ENCODE measurements at places on chromosomes 16 and 17.

GRCh38 chr17:50186661-50187393, 14.6 kb downstream of the COL1A1 start:
- no peak for DNase-seq

DNA sequence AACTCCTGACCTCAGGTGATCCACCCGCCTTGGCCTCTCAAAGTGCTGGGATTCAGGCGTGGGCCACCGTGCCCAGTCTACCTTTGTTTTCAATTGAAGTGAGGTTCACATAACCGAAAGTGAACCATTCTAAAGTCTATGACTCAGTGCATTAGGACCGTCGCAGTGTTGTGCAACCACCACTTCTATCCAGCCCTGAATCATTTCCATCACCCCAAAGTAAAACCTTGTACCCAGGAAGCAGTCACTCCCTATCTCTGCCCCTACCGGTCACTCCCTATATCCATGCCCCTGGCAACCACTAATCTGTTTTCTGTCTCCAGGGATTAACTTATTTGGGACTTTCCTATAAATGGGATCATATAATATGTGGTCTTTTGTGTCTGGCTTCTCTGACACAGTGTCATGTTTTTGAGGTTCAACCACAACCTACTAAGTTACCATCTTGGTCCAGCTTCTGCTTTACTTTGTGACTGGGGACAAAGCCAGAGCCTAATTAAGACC, 28.3 kb upstream of the CDC42EP4 start:
- no peak for DNase-seq

- no peak for DNase-seq
Measured at GRCh38 chr17:65554553-65555223, 6.8 kb downstream of the AXIN2 start.

DNA sequence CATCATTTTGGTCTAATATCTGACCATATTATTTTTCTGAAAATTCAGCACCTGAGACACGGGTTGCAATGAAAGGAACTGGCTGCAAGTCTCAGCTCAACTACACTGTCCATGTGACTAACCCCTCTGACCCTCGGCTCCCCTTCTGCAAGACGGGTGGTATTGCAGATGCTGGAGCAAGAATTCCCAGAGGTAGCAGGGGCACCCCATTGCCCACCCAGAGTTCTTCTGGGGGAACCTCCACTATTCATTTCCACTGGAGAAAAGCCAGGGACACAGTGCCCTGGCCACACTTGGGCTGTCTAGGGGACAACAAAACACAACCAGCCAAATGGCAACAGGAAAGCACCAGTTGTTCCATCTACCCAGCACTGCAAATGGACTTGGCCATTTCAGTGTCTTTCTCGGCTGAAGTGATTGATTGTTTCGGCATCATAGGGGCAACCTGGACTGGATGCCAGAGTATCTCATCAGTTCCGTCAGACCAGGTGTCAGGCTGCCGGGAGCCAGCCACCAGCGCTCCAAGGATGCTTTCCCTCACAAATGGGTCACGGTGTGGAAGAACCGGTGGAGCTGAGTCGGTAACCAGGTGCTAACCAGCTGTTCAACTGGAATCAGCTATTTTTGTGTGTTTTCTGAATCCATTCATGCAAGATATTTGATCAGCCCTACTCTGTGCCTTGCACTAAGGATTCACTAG, 58.1 kb downstream of the C16orf78 start:
- DNase-seq, result no peak

DNA sequence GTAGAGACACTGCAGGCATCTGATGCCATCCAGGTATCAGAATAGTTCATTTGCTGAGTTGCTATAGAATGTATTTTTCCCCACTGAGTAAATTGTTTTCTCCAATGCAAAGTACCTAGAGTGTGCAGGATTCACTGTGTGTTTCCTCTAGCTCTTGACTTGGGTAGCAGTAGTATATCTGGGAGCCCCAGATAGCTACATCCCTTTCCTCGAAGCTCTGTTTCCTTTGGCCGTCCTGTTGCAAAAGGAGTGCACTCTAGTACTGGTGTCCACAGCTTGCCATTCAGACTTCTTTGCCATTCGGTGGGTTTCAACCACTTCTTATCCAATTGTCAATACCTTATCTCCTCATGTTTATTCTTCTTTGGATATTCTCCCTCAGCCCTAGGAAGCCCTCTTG, 12.8 kb downstream of the ABCA8 start:
- no peak for DNase-seq

DNA sequence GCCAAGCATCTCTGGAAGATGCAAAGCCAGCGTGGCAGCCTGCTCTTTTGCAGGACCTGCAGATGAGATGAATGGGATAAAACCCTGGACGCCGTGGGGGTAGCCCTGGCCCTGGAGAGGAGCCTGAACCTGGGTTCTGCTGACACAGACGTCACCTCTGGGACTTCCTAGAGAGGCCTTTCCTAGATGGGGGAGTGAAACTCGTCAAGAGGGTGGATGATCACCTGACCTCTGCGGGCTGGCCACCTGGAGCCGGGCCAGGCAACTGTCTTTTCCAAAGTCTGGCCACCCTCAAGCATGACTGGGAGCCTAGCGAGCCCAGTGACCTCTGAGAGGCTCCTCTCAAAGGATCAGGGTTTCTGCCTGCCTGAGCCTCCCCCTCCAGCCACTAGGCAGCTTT, 529.0 kb downstream of the KCNJ18 start:
- no peak for DNase-seq

GRCh38 chr16:65481956-65482355, 360.1 kb upstream of the CDH11 start:
- no peak for DNase-seq

DNA sequence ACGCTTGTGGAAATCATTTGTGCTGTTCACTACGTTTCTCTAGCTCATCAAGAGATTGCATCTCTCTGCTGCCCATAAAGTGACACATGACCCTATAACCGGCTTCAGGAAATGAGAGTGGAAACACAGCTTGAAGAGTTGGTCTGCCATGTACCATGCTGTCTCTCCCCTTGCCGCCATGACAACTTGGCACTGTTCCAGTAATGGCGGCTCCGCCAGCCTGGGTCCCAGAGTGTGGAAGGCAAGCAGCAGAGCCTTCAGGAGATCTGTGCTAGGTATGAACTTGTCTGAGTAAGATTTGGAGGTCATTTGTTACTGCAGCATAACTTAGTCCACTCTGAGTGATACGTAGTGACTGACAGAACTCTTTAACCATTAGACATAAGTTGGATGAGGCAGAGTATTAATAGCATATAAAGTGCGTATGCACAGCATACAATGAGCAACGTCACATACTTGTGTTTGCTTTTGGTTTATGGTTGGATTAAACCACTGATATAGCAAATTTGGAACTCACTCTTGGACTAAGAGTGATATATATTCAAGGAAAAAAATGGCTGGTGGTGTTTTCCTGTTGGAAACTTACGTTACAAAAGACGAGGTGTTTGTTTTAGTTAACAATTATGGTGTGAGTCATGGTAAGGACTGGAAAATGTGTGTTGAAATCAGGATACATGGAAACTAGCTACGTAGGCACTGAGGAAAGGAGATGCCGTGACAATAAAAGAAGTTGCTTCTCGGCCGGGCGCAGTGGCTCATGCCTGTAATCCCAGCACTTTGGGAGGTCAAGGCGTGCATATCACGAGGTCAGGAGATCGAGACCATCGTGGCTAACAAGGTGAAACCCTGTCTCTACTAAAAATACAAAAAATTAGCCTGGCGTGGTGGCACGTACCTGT, 24.4 kb upstream of the PMP22 start:
- no peak for DNase-seq

GRCh38 chr16:28040039-28040438, 23.5 kb downstream of the GSG1L start:
- no peak for DNase-seq

- DNase-seq, result no peak
Measured at GRCh38 chr16:74888232-74888862, 96.6 kb downstream of the WDR59 start.
